ENCODE measurements at places on chromosomes 12 and 14. TPM values are rescaled to one million over a fixed set of nuclear protein-coding genes. Genes with fewer than 3 reads are reported as not detected.
A peak's percentile ranks its signal among the peaks of the same experiment; 100 is the strongest.

NXPH4 gene
- total RNA-seq, result 0.42 TPM

RPS26 gene
- 2,374 TPM for total RNA-seq

KLRC3 gene
- 0.17 TPM for total RNA-seq

AGAP2 gene
- 1.8 TPM for total RNA-seq

OSBPL8 gene
- 26.1 TPM for total RNA-seq

P2RX7 gene
- 1.2 TPM for total RNA-seq

HOXC4 gene
- total RNA-seq, result 5.4 TPM

PPM1H gene
- 2.9 TPM for total RNA-seq

GPR137C gene
- total RNA-seq, result 0.63 TPM

GALNT6 gene
- total RNA-seq, result 3.8 TPM

KRT73 gene
- 0.18 TPM for total RNA-seq

- H3K4me1 ChIP-seq, result peaks cover 28% of the 10 kb centered on the region
- peak; percentile 84 for DNase-seq
- no peaks in the 10 kb centered on the region for H3K36me3 ChIP-seq
These were observed 9.4 kb upstream of the DCP1B start for GRCh38 chr12:2013527-2014223.

GRCh38 chr14:78524196-78524595 is 354.0 kb downstream of the NRXN3 start:
- H3K27me3 ChIP-seq, result no peaks in the 10 kb centered on the region
- no peak overlapping the region for H3K27ac ChIP-seq
- no peak overlapping the region for H3K4me3 ChIP-seq
- no peaks in the 10 kb centered on the region for H3K36me3 ChIP-seq
- no peak for DNase-seq

GRCh38 chr14:30211326-30211725 is 283.7 kb upstream of the PRKD1 start:
- no peak overlapping the region for H3K27ac ChIP-seq
- H3K4me3 ChIP-seq, result no peak overlapping the region
- no peaks in the 10 kb centered on the region for H3K27me3 ChIP-seq
- no peak for DNase-seq
- no peaks in the 10 kb centered on the region for H3K36me3 ChIP-seq

DNA sequence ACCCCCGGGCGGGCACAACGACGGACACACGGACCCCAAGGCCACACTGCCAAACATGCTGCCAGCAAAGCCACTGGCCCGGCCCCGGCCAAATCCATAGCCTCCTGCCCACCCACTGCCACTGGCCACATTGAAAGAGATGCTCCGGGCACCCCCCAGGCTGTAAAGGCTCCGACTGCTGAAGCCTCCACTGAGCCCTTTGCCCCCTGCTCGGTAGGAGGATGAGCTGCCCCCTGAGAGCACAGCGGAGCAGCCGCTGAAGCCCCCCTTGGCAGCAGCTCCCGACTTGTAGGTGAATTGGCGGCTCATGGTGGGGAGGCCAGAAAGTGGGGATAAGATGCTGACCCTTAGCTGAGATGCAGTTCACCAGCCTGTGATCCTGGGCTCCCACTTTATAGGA is at the start of gene KRT73:
Gene KRT73, minus strand, starts transcription at position 344 of the 400 bp plus-strand sequence. Its CDS starts 35 bp downstream, at position 309.
- H3K27me3 ChIP-seq, result no peaks in the 10 kb centered on the region
- H3K4me3 ChIP-seq, result no peak within 1 kb of the TSS
- no peaks in the 10 kb centered on the region for H3K4me1 ChIP-seq
- DNase-seq, result no peak

DNA sequence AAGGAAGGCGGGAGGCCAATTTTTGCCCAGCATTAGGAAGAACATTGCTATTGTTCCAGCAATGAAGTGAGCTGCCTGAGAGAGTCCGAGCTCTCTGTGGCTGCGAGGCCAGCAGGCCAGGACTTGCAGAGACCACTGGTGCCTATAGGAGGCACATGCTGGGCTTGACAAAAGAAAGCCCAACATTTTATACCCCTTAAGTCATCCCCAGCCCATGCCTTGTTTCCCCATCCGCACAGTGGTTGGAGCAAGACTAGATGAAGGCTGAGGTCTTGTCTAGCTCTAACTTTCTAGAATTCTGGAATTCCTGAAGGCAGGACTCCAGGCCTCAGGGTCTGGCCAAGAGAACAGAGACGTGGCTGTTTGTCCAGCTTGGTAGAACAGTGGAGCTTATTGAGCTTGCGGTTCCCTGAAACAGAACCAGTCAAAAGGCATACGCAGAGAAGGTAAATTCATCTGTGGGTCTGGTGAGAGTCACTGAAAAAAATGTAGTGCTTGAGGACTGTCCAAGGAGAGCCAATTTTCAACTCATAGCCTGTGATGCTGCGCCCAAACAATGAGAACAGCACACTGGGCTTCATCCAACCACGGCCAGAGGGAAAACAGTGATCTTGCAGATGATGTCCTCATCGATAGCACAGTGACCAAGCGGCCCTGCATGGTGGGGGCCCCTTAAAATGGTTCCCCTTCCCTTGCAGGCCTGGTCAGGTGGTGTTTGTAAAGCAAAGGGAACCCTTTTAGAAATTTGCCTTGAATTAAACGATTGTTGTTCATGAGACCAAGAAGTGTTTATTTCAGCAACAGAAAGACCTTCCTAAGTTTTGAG is 27.1 kb upstream of the COL2A1 start:
- H3K36me3 ChIP-seq, result no peaks in the 10 kb centered on the region
- H3K4me1 ChIP-seq, result no peaks in the 10 kb centered on the region
- H3K4me3 ChIP-seq, result no peak overlapping the region
- no peak overlapping the region for H3K27ac ChIP-seq
- no peaks in the 10 kb centered on the region for H3K27me3 ChIP-seq

DNA sequence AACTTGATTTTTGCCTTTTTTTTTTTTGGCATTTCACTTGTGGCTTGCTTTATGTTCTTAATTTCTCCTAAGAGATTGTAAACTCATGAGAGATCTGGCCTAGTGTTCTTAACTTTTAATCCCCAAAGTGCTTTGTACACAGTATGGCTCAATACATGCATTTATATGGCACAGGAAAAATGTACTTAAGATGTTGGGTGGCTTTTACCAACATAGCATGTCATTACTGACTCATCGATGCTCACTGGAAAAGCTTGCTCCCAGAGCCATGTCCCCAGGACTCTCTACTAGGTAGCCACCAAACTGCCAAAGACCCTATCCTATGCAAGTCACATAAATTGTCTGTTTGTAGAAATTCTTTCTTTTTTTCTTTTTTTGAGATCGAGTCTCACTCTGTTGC is 13.1 kb upstream of the SMCO3 start:
- H3K27ac ChIP-seq, result no peak overlapping the region
- H3K4me3 ChIP-seq, result no peak overlapping the region
- no peaks in the 10 kb centered on the region for H3K4me1 ChIP-seq
- H3K36me3 ChIP-seq, result no peaks in the 10 kb centered on the region
- no peak for DNase-seq

- H3K27ac ChIP-seq, result no peak overlapping the region
- peaks cover 33% of the 10 kb centered on the region for H3K4me1 ChIP-seq
- no peak overlapping the region for H3K4me3 ChIP-seq
- H3K36me3 ChIP-seq, result no peaks in the 10 kb centered on the region
These were observed 86.5 kb upstream of the SLC38A2 start for GRCh38 chr12:46459111-46459510.

DNA sequence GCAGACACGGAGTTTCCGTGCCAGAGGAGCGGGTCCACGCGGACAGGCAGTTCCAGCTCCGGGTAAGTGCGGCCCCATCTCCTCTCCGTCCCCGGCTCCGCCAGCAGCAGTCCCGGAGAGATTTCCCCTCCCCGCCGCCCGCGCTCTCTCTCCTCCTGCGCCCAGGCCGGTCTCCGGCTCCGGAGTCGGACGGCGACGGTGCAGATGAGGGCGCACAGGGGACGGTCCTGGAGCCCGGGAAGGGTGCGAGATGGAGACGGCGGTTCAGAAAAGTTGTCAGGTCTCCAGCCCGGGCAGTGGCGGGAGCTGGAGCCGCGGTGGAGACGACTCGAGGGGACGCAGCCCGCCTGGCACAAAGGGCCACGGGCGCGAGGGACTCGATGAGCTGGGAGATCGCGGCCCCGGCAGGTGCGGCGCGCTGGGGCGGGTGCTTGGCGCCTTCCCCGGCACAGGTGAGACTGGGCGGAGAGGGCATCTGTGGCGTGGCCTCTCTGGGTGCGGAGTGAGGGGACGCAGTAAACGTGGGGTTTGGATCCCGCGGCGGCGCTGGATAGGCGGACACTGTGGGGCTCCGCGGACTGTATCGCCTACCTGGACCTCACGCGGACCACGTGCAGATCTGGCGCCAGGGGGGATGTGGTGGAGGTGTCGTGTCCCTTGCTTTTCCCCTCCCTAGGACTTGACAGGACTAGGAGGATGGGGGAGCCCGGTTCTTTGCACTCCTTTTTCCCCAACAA is 1540.3 kb upstream of the TMEM132C start:
- no peaks in the 10 kb centered on the region for H3K4me1 ChIP-seq
- H3K36me3 ChIP-seq, result no peaks in the 10 kb centered on the region
- no peak overlapping the region for H3K4me3 ChIP-seq
- H3K27ac ChIP-seq, result no peak overlapping the region

GRCh38 chr12:6046511-6047180 is 77.8 kb downstream of the VWF start:
- no peak overlapping the region for H3K27ac ChIP-seq
- H3K27me3 ChIP-seq, result no peaks in the 10 kb centered on the region
- no peak overlapping the region for H3K4me3 ChIP-seq
- no peak for DNase-seq
- no peaks in the 10 kb centered on the region for H3K4me1 ChIP-seq

DNA sequence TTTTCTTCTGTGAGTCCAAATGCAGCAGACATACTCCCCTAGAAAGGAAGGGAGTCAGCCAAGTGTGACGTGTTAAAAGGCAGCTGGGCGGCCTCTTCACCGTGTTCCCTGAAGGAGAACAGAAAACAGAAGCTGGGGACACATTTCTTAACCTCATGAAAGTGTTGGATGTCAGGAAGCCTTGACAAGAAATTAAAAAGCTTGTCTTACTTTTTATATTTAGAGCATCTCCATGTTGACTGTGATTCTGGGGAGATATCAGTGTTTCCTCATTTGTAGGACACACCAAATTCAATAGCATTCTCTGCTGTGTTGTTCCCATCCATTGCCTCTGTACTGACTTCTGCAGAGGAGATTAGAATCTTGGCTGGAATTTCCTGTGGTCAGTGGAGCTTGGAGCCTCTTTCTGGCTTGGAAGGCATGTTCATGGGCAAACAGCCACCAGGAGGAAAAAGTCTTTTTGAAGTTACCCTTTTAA is 93.7 kb downstream of the RMST start:
- no peak overlapping the region for H3K27ac ChIP-seq
- no peaks in the 10 kb centered on the region for H3K36me3 ChIP-seq
- H3K27me3 ChIP-seq, result no peaks in the 10 kb centered on the region

- no peak for DNase-seq
- no peak overlapping the region for H3K4me3 ChIP-seq
- no peaks in the 10 kb centered on the region for H3K27me3 ChIP-seq
- no peaks in the 10 kb centered on the region for H3K36me3 ChIP-seq
- H3K27ac ChIP-seq, result no peak overlapping the region
These were observed 151.2 kb downstream of the PLCZ1 start for GRCh38 chr12:18586581-18586980.

All from adrenal gland (tissue), 19 donors.